ENCODE measurements at places on chromosomes 13 and 19.

GRCh38 chr19:7680606-7681339 lies at the start of gene TRAPPC5:
Gene TRAPPC5 (plus strand): TSS chr19:7680833. CDS start chr19:7682254, 1,421 bp downstream.
- H3K27ac ChIP-seq = peak within 1 kb of the TSS; percentile 65
- H3K27me3 ChIP-seq = peaks cover 2% of the 10 kb centered on the region
- DNase-seq = peak; percentile 83
- peak within 1 kb of the TSS; percentile 72 for H3K4me3 ChIP-seq
- no peaks in the 10 kb centered on the region for H3K36me3 ChIP-seq

DNA sequence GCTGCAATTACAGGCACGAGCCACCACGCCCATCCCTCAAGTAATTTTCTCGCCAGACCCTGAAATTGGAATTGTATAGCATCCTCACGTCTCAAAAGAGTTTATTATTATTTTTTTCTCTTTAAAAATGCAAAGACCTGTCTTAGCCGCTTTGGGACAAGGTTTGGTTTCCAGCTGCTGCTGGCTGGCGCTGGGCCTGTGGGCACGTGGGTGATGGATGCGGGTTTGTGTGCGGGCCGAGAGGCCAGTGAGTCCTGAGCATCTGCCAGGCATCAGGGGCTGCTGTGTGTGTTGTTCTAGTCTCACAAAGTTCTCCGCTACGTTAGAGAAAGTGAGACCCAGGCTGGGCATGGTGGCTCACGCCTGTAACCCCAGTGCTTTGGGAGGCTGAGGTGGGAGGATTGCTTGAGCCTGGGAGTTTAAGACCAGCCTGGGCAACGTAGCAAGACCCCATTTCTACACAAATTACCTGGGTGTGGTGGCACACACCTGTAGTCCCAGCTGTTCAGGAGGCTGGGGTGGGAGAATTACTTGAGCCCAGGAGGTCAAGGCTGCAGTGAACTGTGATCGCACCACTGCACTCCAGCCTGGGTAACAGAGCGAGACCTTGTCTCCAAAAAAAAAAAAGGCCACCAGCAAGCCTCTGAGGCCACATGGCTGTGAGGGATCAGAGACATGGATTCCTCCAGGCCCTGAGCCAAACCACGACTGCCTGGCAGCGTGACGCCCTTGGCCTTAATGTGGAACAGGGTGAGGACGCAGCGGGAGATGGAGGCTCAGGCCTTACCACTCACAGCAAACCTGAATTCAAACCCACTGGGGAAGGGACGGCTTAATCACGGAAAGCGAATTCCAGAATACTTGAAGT lies 4.7 kb upstream of the TMPRSS9 start:
- no peak overlapping the region for H3K27ac ChIP-seq
- H3K4me1 ChIP-seq = no peaks in the 10 kb centered on the region
- DNase-seq = no peak
- H3K36me3 ChIP-seq = no peaks in the 10 kb centered on the region

- H3K4me1 ChIP-seq = no peaks in the 10 kb centered on the region
- H3K27me3 ChIP-seq = peaks cover 2% of the 10 kb centered on the region
- no peak overlapping the region for H3K4me3 ChIP-seq
- H3K36me3 ChIP-seq = no peaks in the 10 kb centered on the region
Observed at GRCh38 chr13:75946536-75947284, 310.6 kb downstream of the LMO7 start.

GRCh38 chr19:36604656-36605100 lies 435 bp upstream of the ZNF382 start:
- H3K36me3 ChIP-seq = no peaks in the 10 kb centered on the region
- H3K27ac ChIP-seq = no peak overlapping the region
- H3K27me3 ChIP-seq = no peaks in the 10 kb centered on the region
- H3K4me1 ChIP-seq = no peaks in the 10 kb centered on the region
- H3K4me3 ChIP-seq = peak overlapping the region; percentile 56
- DNase-seq = peak; percentile 55

DNA sequence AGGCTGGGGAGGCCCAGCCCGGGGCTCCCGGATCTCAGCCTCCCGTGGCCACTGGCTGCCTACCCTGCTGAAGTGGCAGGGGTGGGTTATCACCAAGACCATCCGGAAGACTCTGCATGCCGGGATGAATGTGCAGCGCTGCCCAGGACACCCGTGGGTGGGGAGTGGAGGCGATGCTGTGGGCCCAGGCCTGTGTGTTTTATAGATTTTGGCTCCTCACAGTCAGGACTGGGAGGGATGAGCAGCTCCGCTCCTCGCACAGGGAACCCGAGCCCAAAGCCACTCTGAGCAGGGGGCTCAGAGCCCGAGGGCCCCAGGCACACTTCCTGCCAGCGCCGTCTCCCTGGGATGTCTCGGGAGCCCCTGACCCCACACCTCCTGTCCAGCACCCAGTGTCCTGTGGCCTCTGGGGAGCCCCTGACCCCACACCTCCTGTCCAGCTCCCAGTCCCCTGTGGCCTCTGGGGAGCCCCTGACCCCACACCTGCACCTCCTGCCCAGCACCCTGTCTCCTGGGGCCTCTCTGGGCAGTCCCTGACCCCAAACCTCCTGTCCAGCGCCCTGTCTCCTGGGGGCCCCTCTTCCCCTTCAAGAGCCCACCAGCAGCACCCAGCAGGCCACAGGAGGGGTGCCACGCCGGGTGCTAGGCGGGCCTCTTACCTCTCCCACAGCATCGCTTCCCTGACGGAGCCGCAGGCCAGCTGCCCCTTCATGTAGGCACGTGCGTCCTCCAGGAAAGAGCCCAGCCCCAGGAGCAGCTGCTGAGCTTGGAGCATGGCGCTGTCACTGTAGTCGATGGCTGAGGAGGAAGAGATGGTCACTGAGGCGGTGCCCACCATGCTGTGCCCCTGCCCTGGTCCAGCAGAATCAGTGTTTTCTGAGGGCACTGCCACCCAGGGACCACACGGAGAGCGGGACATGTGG lies 31.4 kb downstream of the NAXD start:
- no peaks in the 10 kb centered on the region for H3K27me3 ChIP-seq
- H3K36me3 ChIP-seq = peaks cover 5% of the 10 kb centered on the region
- H3K4me3 ChIP-seq = no peak overlapping the region
- no peaks in the 10 kb centered on the region for H3K4me1 ChIP-seq
- no peak overlapping the region for H3K27ac ChIP-seq
- no peak for DNase-seq

GRCh38 chr13:77725071-77725470 lies 27.6 kb downstream of the SLAIN1 start:
- H3K4me3 ChIP-seq = no peak overlapping the region
- H3K27me3 ChIP-seq = no peaks in the 10 kb centered on the region
- H3K36me3 ChIP-seq = no peaks in the 10 kb centered on the region
- DNase-seq = no peak

DNA sequence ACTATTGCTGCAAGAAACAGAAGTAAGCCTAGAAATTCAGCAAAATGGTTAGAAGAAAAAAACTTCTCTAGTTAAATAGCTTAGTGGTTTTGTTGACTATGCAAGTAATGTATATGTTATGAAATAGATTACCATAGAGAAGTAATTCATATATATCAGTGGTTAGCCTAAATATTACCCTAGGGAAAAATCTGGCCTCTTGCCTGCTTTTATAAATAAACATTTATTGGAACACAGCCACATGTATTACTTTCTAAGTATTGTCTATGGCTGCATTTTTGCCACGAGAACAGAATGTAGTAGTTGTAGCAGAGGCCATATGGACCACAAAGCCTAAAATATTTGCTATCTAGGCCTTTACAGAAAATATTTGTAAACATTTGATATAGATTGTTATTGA lies 1471.7 kb upstream of the PRR20A start:
- DNase-seq = no peak
- no peak overlapping the region for H3K27ac ChIP-seq
- H3K36me3 ChIP-seq = no peaks in the 10 kb centered on the region

- H3K27me3 ChIP-seq = no peaks in the 10 kb centered on the region
- H3K36me3 ChIP-seq = no peaks in the 10 kb centered on the region
- DNase-seq = no peak
- no peaks in the 10 kb centered on the region for H3K4me1 ChIP-seq
- no peak overlapping the region for H3K27ac ChIP-seq
- no peak overlapping the region for H3K4me3 ChIP-seq
Observed at GRCh38 chr13:42377640-42378382, 105.9 kb downstream of the AKAP11 start.

GRCh38 chr19:39314016-39314728 lies 6.5 kb downstream of the LRFN1 start:
- no peaks in the 10 kb centered on the region for H3K36me3 ChIP-seq
- no peak overlapping the region for H3K4me3 ChIP-seq
- H3K27me3 ChIP-seq = peaks cover under 1% of the 10 kb centered on the region
- no peak overlapping the region for H3K27ac ChIP-seq
- DNase-seq = no peak
- H3K4me1 ChIP-seq = no peaks in the 10 kb centered on the region

- no peak overlapping the region for H3K27ac ChIP-seq
- no peaks in the 10 kb centered on the region for H3K36me3 ChIP-seq
- H3K4me1 ChIP-seq = peaks cover 34% of the 10 kb centered on the region
- no peaks in the 10 kb centered on the region for H3K27me3 ChIP-seq
- no peak overlapping the region for H3K4me3 ChIP-seq
Observed at GRCh38 chr19:2974342-2975041, 2.9 kb upstream of the TLE6 start.

DNA sequence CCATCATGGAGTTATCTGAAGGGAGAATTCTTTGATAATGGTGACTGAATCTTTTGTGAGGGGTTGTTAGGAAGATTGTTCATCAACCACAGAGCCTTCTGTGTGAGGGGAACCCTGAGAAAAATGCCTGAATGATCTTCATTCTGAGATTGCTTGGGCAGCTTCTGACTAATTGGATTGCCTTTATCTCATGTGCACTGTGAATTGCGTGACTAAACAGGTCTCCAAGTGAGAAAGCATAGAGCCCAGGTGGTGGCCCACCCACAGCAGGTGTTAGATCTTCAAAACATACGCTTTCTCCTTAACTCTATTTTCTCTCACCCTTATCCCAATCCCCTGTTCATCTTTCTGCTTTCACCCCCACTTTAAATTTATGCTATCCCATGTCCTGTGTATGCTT lies 58.3 kb downstream of the DOCK9 start:
- H3K27ac ChIP-seq = peak overlapping the region; percentile 4
- peaks cover 34% of the 10 kb centered on the region for H3K4me1 ChIP-seq
- no peaks in the 10 kb centered on the region for H3K27me3 ChIP-seq
- H3K36me3 ChIP-seq = peaks cover 29% of the 10 kb centered on the region
- no peak overlapping the region for H3K4me3 ChIP-seq

GRCh38 chr13:39910833-39911232 lies 255.4 kb downstream of the COG6 start:
- DNase-seq = no peak
- no peaks in the 10 kb centered on the region for H3K4me1 ChIP-seq
- H3K27me3 ChIP-seq = no peaks in the 10 kb centered on the region

GRCh38 chr19:35134601-35135242 lies at the start of gene LGI4:
Gene LGI4 (minus strand): TSS chr19:35135059. CDS start chr19:35134680, 379 bp downstream.
- no peak for DNase-seq
- H3K4me1 ChIP-seq = no peaks in the 10 kb centered on the region
- no peaks in the 10 kb centered on the region for H3K27me3 ChIP-seq
- no peaks in the 10 kb centered on the region for H3K36me3 ChIP-seq
- H3K4me3 ChIP-seq = no peak within 1 kb of the TSS

DNA sequence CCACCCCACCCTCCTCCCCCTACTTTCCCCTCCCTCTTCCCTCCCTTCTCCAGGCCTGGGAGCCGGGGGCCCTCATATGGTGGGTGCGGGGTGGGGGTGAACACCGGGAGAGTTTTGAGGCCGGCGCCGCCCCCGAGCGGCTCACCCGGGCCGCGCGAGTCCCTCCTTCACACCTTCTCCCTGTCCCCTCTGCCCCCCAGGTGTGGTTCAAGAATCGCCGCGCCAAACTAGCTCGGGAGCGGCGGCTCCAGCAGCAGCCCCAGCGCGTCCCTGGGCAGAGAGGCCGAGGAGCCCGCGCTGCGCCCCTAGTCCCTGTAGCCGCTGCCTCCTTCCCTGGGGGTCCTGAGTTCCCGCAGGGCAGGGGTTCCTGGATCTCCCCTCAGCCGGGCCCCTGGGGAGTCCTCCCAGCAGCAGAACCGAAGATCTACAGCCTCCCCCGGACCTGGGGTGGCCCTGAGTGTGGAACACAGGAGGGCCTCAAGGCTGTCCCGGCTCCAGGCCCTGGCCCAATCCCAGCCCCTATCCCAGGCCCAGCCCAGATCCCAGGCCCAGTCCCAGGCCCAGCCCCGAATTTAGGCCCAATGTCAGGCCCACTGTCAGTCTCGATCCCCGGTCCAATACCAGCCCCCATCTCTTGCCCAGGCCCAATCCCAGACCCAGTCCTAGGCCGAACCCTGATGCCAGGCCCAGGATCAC lies 1.7 kb downstream of the TPRX2 start:
- no peak for DNase-seq
- no peak overlapping the region for H3K27ac ChIP-seq
- H3K27me3 ChIP-seq = no peaks in the 10 kb centered on the region
- H3K4me3 ChIP-seq = no peak overlapping the region

DNA sequence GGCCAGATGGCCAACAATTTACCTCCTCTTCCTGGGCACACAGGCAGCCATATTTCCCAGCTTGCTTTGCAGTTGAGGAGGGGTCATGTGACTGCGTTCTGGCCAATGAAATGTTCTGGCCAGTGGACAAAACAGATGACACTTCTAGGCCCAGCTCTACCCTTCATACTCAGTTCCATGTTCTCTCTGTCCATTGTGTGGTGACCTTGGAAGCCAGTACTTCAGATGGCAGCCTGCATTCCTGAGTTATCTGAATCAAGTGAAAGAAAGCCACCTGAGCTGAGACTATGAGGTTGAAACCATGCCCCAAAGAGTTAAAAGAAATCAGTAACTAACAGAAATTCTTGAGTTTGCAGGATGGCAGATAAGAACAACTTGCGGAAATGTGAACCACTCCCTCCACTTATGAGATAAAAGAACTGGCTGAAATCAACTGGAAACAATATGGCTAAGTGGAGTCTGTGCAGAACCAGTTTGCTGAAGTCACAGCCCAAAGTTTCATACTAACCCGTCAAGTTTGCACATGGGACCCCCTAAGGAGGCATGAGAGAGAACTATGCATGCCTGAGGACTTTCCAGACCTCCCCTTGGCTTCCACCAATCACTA lies 8.1 kb downstream of the FAM187B start:
- H3K36me3 ChIP-seq = no peaks in the 10 kb centered on the region
- no peak overlapping the region for H3K4me3 ChIP-seq
- no peak overlapping the region for H3K27ac ChIP-seq
- peak; percentile 9 for DNase-seq
- H3K27me3 ChIP-seq = peaks cover 2% of the 10 kb centered on the region

DNA sequence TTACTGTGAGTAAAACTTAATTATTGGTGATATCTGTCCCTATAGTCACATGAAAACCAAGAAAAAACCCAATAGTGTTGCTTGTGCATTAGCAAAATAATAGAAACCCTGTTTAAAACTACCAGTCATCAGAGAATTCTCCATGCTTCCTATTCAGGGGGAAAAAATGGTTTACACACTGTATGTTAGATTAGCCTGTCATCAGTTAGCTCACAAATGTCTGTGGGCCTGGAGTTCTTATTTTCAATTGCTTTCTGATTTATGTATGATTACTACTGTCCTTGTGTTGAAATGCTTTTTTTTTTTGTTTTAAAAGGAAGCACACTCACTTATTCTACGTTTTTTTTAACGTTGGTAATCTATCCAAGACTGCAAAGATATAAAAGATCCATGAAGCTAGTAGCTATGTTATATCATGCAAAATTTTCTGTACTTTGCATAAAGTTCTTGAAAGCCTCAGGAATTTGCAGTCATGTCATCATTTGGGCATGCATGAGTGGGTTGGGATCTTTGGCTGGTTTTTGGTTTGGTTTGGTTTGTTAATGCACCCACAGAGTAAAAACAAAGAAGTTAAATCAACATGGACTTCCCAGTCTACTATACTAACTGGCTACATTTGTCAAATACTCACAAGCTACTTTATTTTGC lies 25.9 kb downstream of the RXFP2 start:
- H3K36me3 ChIP-seq = no peaks in the 10 kb centered on the region
- no peak overlapping the region for H3K27ac ChIP-seq
- H3K4me1 ChIP-seq = no peaks in the 10 kb centered on the region
